CD14-positive monocyte (primary cell): ENCODE measurements at places on chromosomes 5 and 9. TPM values are rescaled to one million over a fixed set of nuclear protein-coding genes. Genes with fewer than 3 reads are reported as not detected.

Gene WNT8A
- polyA plus RNA-seq, result not detected

GRCh38 chr9:112555844-112556482 lies 69.3 kb downstream of the KIAA1958 start:
- no peak for DNase-seq

- DNase-seq, result no peak
Observed at GRCh38 chr5:65815161-65815560, 93.2 kb downstream of the NLN start.

DNA sequence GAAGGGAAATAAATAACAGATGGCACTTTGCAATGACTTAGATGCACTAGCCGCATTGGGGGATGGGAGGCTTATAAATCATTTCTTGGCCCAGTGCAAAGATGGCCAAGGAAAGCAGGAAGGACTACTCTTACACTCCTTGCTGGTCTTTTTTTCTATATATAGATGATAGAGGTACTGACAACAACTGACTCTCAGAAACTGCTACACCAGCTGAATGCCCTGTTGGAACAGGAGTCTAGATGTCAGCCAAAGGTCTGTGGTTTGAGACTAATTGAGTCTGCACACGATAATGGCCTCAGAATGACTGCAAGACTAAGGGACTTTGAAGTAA lies 1.7 kb downstream of the CCNG1 start:
- no peak for DNase-seq

DNA sequence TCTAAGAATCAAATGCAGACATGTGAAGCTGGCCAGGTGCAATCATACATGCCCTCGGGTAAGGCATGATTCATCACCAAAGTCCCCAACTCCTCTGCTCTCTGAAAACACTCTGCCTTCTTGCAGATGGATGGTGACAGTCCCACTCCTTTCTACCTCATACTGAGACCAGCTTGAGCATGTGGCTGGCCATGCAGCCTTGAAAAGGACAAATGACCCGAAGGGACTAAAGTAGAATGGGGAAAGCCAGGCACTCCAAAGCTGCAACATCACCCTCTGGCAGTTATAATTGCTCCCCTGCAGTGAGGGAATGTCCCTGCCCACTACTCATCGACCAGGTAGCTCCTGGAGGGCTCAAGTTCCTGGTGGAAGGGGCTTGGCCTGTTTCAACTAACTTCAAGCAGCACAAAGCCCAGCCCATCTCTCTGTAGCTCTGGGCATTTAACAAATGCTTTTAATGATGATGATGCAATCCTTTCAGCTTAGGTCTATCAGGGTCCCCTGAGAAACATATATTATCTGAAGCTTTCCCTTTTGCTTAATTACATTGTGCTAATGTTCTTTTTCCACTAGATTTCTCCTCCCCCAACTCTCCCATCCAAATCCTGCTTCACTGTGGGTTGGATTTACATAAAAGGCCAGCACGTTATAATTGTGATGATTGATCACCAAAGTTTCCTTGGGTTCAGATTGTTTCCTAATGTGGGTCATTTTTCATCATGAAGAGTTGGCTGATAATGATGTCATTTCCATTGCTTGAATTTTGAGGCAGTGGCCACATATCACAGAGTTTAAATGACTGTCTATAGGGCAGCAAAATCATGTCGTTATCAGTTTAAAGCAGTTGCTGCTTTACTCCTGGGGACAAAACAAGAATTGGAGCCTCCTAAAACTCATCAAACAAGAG lies 436.5 kb upstream of the SLC30A5 start:
- DNase-seq, result no peak

GRCh38 chr5:43357878-43358281 lies 44.7 kb upstream of the HMGCS1 start:
- no peak for DNase-seq

DNA sequence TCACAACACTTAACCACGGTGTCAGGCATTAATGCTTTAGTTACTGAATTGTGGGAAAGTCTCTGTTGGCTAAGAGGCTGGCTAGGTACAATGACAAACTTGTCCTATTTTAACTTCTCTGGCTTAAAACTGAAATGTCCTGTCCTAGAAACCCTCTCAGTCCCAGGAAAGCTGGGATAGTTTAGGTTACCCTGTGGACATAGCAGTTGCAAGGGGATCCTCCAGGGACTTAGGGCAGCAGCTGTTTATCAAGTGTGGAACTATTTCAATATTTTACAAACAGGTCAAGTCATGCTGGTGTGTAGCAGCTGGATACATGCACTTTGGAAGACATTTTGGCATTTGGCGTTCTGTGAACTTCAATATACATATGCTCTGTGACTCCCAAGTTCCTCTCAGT lies 95.0 kb upstream of the ARRDC3 start:
- no peak for DNase-seq

GRCh38 chr9:23015557-23015956 lies 568.9 kb downstream of the DMRTA1 start:
- no peak for DNase-seq

DNA sequence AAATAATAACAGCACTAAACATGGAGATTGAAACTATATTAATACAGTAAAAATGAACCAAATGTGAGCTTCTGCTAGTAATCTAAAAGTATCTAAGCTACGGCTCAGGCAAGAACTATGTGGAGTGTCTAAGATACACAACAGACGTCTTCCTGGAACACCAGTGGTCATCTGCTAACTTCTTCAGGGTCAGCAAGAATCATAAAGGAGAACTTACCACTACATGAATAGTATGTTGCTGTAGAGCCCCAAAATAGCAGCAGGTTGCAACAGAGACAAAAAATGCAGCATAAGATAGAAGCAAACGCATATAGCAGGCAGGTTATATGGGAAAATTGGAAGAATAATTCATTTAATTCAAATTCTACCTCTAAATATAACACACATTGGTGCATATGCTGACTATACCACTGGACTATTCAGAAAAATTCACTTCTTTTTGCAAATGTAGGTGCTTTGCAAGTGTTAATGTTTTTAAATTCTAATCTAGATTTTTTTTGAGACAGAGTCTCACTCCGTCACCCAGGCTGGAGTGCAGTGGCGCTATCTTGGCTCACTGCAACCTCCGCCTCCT lies 27.1 kb downstream of the DCTN4 start:
- DNase-seq, result no peak

GRCh38 chr5:35230038-35230611 lies at the start of gene PRLR:
TSS of gene PRLR (minus strand) at chr5:35230487. CDS start at chr5:35089620, 140,867 bp downstream.
- DNase-seq, result peak; percentile 61
